ENCODE measurements at places on chromosomes 3 and 15. TPM values are rescaled to one million over a fixed set of nuclear protein-coding genes. Genes with fewer than 3 reads are reported as not detected.

Gene GHSR
- polyA plus RNA-seq = not detected

Gene SEMA3G
- 0.04 TPM for polyA plus RNA-seq

Gene RASL12
- polyA plus RNA-seq = not detected

Gene RAF1
- polyA plus RNA-seq = 56.0 TPM

Gene DYNC1LI1
- polyA plus RNA-seq = 24.6 TPM

Gene CASR
- polyA plus RNA-seq = not detected

Gene GNB5
- polyA plus RNA-seq = 83.2 TPM

Gene BFSP2
- polyA plus RNA-seq = 2.8 TPM

Gene SEC61A1
- 79.2 TPM for polyA plus RNA-seq

Gene AGBL1
- polyA plus RNA-seq = not detected

Gene PARP15
- 16.6 TPM for polyA plus RNA-seq

Gene CELF6
- polyA plus RNA-seq = 0.19 TPM

Gene SENP8
- polyA plus RNA-seq = 0.59 TPM

Gene DHFR2
- 2.5 TPM for polyA plus RNA-seq

Gene HES1
- 8.5 TPM for polyA plus RNA-seq

Gene GCNT3
- polyA plus RNA-seq = not detected

Gene SPTBN5
- polyA plus RNA-seq = not detected

Gene TTC21A
- polyA plus RNA-seq = 5.5 TPM

Gene IQCF5
- polyA plus RNA-seq = not detected

Gene ZNF860
- polyA plus RNA-seq = 27.7 TPM

Gene GOLGA6D
- polyA plus RNA-seq = not detected

Gene CEP63
- polyA plus RNA-seq = 23.9 TPM

Gene ATP10A
- 0.48 TPM for polyA plus RNA-seq

Gene MESD
- 21.9 TPM for polyA plus RNA-seq

Gene KBTBD12
- not detected for polyA plus RNA-seq

Gene AMIGO3
- 1.5 TPM for polyA plus RNA-seq

Gene TMCO5A
- polyA plus RNA-seq = not detected

Gene B2M
- 23,226 TPM for polyA plus RNA-seq

Gene PGBD4
- polyA plus RNA-seq = 0.71 TPM

Gene GOLGA8T
- polyA plus RNA-seq = not detected

Gene ARGFX
- polyA plus RNA-seq = not detected

Gene GABRR3
- not detected for polyA plus RNA-seq

Gene SEMA3F
- polyA plus RNA-seq = not detected

Gene DHX30
- 33.5 TPM for polyA plus RNA-seq

Gene GNAT1
- polyA plus RNA-seq = not detected

Gene PFN2
- 2.8 TPM for polyA plus RNA-seq

Gene PLA2G4F
- polyA plus RNA-seq = not detected

Gene ITIH4
- not detected for polyA plus RNA-seq

Gene NDUFB4
- 238 TPM for polyA plus RNA-seq

Gene CHST13
- polyA plus RNA-seq = not detected

Gene ACP3
- 0.28 TPM for polyA plus RNA-seq

Gene SAMD7
- not detected for polyA plus RNA-seq

Gene NEO1
- polyA plus RNA-seq = 1.6 TPM

Gene SLC6A11
- not detected for polyA plus RNA-seq

Gene ZCWPW2
- 0.19 TPM for polyA plus RNA-seq

Gene SERINC4
- 1.1 TPM for polyA plus RNA-seq

Gene LRRN1
- polyA plus RNA-seq = 2.6 TPM

Gene TF
- polyA plus RNA-seq = not detected

Gene SAMMSON
- polyA plus RNA-seq = not detected

Gene CIP2A
- 2.7 TPM for polyA plus RNA-seq

Gene GP5
- polyA plus RNA-seq = 0.05 TPM

Gene CDC25A
- polyA plus RNA-seq = not detected

Gene TNFAIP8L3
- not detected for polyA plus RNA-seq

Gene ATP13A5
- not detected for polyA plus RNA-seq

Gene AQP9
- polyA plus RNA-seq = not detected

Data from IgD-negative memory B cell (primary cell).